COR-L47 (cell line): ENCODE measurements at places on chromosomes 1 and 21.

DNA sequence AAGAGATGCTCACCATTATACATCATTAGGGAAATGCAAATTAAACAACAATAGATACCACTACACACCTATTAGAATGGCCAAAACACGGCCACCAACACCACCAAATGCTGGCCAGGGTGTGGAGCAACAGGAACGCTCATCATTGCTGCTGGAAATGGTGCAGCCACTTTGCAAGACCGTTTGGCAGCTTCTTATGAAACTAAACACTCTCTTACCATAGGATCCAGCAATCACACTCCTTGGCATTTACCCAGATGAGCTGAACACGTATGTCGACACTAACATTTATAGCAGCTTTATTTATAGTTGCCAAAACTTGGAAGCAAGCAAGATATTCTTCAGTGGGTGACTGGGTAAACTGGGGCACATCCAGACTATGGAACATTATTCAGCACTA, 28.9 kb upstream of the ADARB1 start:
- no peak for DNase-seq

DNA sequence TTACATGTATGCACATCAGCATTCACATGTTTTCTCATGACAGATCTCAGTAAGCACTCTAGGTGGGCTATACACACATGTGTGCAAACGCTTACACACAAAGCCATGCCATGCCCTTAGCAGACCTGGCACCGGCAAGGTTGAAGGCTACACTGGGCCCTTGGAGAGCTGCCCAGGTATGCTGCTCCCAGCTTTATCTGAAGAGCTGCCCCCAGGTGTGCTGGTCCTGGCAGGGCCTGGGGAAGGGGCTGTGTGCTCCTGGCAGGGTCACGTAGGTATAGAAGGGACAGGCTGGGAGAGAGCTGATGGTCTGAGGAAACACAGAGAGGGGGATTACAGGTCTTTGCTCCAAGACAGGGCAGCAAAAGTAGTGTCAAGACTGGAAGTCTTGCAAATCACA, 146.7 kb upstream of the VANGL1 start:
- DNase-seq = no peak

GRCh38 chr1:63142001-63142400, 180.4 kb upstream of the FOXD3 start:
- no peak for DNase-seq

GRCh38 chr1:62810420-62811274, 26.7 kb downstream of the ATG4C start:
- DNase-seq = no peak

GRCh38 chr1:217360510-217360909, 270.4 kb downstream of the GPATCH2 start:
- no peak for DNase-seq

- DNase-seq = no peak
Observed at GRCh38 chr1:116510361-116510760, 60.5 kb downstream of the CD58 start.

DNA sequence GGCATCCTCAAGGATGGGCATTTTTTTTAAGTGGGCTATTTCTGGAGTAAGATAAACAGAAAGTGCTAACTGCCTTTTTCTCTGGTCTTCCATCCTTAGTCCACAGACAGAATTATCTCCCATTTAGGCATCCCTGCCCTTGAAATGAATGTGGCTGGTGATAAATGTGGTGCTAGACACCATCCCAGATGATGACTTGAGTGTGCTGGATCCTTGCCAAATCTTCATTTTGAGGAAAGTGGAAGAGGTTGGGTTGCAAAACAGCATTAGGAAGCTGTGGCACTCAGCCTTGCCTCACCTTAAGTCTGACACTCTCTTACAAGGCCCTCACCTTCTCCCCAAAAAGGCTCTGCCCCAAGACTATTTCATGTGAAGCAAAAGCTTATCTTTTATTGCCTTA, 19.2 kb downstream of the MAB21L3 start:
- no peak for DNase-seq

DNA sequence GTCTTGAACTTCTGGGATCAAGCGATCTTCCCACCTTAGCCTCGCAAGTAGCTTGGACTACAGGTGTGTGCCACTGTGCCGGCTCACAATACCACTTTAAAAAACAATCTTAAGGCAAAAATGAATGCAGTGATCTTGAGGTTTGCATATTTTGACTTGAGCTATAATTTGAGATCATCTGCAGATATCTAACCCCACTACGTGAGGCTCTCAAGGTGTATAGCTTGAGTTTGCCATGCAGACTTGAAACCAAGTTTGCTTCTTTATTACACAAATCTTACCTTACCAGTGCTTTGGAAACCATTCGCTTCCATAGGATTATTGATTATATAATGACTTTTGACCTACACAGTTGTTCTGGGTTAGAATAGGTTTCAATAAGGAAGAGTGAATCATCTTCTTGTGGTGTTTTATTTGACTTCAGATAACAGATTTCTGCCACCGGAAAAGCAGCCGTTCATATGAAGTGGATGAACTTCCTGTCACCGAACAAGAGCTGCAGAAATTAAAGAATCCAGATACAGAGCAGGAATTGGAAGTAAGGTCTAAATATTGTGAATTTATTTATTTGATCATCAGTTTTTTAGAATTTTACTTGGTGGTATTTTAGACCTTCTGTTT, 155.1 kb downstream of the VPS13D start:
- no peak for DNase-seq

DNA sequence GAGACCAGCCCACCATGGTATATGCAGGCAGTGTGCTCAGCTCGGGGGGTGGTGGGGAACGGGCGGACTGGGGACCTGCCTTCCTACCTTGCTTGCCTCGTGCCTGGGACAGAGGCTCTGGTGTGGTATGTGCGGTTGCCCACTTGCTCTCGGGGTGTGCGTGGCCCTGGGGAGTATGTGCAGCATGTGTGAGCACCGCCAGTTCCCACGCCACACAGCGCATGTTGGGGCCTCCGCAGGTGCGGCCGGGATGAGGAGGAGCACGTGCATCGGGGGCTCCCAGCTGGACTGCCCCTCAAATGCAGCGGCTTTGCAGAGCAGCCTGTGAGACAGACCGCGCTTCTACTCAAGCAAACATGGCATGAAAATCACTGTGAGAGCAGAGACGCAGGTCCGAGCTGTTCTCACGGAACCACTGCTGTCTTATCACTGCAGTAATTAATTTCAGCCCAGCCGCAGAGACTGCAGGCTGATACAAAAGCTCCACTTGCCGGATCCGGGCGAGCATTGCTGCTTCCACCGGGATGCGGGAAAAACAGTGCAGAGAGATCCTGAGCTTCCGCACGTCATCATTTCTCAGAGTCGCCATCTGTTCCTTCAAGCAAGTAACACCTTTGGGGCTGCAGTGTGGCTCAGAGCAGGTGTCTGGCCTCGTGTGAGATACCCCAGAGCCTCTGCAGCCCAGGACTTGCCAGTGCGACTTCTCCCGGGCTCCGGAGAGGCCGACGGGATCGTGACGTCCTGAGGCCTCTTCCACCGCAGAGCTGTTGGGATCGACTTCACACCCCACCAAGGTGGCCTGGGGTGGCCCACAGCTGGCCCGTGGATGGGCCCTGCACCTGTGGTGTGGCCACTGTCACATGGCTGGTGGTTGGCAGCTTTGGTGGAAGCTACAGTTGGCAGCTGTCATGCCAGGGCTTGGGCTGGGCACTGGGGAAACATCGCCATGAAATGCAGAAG, 92.6 kb upstream of the ACTRT2 start:
- no peak for DNase-seq

DNA sequence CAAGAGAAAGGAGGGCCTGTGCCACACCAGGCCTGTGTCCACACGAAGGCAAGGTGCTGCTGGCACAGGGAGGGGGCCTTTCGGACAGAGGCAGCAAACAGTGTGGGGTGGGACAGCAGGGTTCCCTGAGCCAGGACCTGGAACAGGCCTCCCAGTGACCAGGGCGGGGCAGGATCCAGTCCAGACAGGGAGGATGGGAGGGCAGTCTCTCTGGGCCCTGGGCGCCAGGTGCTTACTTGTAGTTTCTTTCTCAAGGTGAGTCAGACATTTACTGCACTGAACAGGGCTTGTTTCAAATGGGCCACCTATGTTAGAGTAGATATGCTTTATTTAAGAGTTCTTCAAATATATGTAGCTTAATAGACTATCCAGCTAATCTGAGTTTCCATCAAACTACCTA, 52.8 kb upstream of the STUM start:
- DNase-seq = no peak

- no peak for DNase-seq
Observed at GRCh38 chr21:46264046-46264689, 21.2 kb downstream of the MCM3AP start.

DNA sequence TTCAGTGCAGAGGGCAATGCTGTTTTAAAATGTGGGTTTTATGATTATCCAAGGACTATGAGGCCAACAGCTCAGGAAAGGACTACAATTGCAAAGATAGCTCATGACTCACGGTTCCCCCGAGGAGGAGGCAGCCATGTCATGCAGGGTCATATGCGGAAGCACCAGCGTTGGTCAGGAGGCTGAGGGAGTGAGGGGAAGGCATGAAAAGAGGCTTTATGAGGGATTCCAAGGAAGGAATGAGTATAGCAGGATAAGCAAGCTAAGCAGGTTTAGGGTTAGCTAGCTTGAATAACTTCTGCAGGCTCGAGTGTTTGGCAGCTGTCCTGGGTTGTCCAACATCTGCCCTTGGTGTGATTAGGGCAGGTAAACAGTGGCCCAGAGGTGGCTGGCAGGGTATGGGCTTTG, 495.1 kb downstream of the SETD4 start:
- no peak for DNase-seq

GRCh38 chr1:219412772-219413171, 200.1 kb downstream of the ZC3H11B start:
- DNase-seq = no peak

- no peak for DNase-seq
Observed at GRCh38 chr1:216034506-216034905, 388.7 kb downstream of the USH2A start.
